Adrenal gland (tissue), 19 donors: ENCODE measurements at places on chromosomes 11 and 22. TPM values are rescaled to one million over a fixed set of nuclear protein-coding genes. Genes with fewer than 3 reads are reported as not detected.

MS4A13 gene
- total RNA-seq: not detected

CSF2RB gene
- total RNA-seq: 3.6 TPM

C11orf91 gene
- not detected for total RNA-seq

MYOD1 gene
- total RNA-seq: not detected

LIF gene
- 0.06 TPM for total RNA-seq

DNA sequence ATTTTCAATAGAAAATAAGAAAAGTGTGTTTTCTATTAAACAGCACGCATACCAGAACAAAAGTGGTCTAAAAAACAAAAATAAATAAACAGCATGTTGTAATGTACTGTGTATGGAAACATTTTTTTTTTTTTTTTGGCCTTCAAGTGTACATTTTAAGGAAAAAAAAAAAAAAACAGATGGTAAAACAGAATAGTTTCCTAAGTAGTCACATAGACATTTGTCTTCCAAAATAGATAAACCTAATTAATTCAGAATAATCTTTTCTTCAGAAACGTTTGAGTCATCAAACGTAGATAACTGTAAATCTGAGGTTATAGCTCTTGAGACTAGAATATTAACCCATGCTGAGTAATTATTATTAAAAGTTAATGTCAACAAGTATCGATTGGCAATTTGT is 396 bp upstream of the CFAP300 start:
- H3K27ac ChIP-seq: peak overlapping the region; percentile 77
- peak overlapping the region; percentile 51 for H3K4me3 ChIP-seq
- no peak for DNase-seq
- peaks cover 9% of the 10 kb centered on the region for H3K4me1 ChIP-seq
- no peaks in the 10 kb centered on the region for H3K36me3 ChIP-seq

GRCh38 chr11:63564784-63565350 is 1.7 kb upstream of the PLAAT2 start:
- H3K4me3 ChIP-seq: no peak overlapping the region
- H3K27ac ChIP-seq: no peak overlapping the region
- DNase-seq: no peak
- H3K27me3 ChIP-seq: no peaks in the 10 kb centered on the region
- H3K36me3 ChIP-seq: no peaks in the 10 kb centered on the region

DNA sequence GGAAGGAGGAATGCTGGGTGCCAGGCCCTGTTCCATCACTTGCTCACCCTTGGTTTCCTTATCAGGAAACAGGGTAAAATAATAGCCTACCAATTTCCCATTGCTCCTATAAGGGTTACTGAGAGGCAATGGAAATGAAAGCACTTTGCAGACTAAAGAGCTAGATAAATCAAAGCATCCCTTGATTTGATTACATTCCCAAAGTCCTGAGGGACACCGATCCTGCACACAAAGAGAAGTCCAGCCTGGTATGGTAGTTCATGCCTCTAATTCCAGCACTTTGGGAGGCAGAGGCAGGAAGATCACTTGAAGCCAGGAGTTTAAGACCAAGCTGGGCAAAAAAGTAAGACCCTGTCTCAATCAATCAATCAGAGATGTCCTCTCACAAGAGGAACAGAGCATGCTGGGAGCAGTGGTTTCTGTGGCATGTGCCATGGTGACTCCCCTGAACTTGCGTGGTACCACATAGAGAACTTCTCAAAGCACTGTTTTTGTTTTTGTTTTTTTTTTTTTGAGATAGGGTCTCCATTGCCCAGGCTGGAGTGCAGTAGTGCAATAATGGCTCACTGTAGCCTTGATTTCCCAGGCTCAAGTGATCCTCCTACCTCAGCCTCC is 10.7 kb downstream of the TBC1D10A start:
- no peaks in the 10 kb centered on the region for H3K36me3 ChIP-seq
- no peak for DNase-seq
- H3K4me1 ChIP-seq: peaks cover 56% of the 10 kb centered on the region
- no peak overlapping the region for H3K4me3 ChIP-seq

DNA sequence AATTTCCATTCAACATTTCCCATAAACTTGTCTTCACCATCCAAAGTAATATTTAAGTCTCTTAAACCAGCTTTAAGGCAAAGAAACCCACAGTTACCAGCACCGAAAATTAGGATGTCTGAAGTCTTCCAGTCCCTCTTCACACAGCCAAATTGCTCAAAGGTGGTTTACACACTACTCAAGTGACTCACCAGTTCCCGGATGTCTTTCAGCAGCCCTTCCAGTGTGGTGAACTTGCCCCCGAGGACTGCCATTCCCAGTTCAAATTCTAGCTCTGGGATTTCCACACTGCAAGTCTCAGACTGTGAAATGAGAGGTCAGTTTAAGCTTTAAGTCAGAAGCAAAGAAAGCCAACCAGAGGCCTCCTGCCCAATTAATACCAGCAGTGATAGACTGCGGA is 5.1 kb downstream of the ZPR1 start:
- peaks cover 86% of the 10 kb centered on the region for H3K36me3 ChIP-seq
- H3K4me1 ChIP-seq: no peaks in the 10 kb centered on the region
- no peak for DNase-seq

GRCh38 chr11:65776710-65777141 is 4.0 kb downstream of the AP5B1 start:
- DNase-seq: peak; percentile 45
- H3K4me3 ChIP-seq: no peak overlapping the region
- H3K36me3 ChIP-seq: peaks cover 18% of the 10 kb centered on the region

DNA sequence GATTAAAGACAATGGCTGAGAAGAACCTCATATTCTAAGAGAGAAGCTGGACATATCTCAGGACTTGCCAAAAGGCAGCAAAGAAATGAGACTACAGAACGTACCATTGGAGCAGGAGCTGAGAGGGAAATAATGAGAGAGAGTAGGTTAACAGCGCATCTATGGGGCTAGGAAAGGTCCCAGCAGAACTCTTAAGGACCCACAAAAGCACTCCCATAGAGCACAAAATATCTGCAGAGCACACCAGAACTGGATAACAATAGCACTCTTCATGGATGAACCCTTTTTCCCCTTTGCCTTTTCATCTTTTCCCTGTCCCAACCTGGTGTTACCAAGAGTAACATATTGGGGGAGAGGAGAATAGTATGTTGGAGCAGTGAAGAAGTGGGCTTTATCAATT is 245.8 kb downstream of the METTL15 start:
- H3K4me1 ChIP-seq: no peaks in the 10 kb centered on the region
- no peaks in the 10 kb centered on the region for H3K27me3 ChIP-seq
- DNase-seq: no peak
- H3K27ac ChIP-seq: no peak overlapping the region
- no peaks in the 10 kb centered on the region for H3K36me3 ChIP-seq

DNA sequence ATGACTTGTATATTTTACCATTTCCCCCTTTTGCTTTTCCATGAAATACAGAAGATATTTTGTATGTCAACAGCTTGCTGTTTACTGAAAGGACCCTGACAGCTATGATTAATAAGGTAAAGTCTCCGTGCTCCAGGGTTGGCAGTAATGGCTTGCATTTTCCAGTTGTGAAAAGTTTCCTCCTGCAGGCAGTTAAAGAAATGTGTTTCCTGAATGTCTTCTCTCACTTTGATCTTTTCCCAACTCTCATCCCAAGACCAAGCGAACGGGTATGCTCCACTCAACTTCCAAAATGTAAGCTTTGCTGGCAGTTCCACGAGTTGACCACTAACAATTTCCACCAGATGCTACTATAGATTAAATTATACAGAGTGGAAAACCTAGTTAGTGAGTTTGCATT is 8.9 kb downstream of the FIBIN start:
- H3K4me1 ChIP-seq: no peaks in the 10 kb centered on the region
- H3K4me3 ChIP-seq: no peak overlapping the region
- H3K27ac ChIP-seq: no peak overlapping the region
- H3K36me3 ChIP-seq: no peaks in the 10 kb centered on the region

- H3K36me3 ChIP-seq: no peaks in the 10 kb centered on the region
- H3K27ac ChIP-seq: no peak overlapping the region
- no peak for DNase-seq
- H3K4me3 ChIP-seq: no peak overlapping the region
- H3K4me1 ChIP-seq: no peaks in the 10 kb centered on the region
These were observed 67.6 kb downstream of the BARX2 start for GRCh38 chr11:129443276-129443675.

GRCh38 chr11:2446590-2447252 is 1.9 kb downstream of the KCNQ1 start:
- H3K4me3 ChIP-seq: peak overlapping the region; percentile 88
- no peaks in the 10 kb centered on the region for H3K27me3 ChIP-seq
- H3K36me3 ChIP-seq: no peaks in the 10 kb centered on the region
- H3K4me1 ChIP-seq: peaks cover 42% of the 10 kb centered on the region
- no peak for DNase-seq

DNA sequence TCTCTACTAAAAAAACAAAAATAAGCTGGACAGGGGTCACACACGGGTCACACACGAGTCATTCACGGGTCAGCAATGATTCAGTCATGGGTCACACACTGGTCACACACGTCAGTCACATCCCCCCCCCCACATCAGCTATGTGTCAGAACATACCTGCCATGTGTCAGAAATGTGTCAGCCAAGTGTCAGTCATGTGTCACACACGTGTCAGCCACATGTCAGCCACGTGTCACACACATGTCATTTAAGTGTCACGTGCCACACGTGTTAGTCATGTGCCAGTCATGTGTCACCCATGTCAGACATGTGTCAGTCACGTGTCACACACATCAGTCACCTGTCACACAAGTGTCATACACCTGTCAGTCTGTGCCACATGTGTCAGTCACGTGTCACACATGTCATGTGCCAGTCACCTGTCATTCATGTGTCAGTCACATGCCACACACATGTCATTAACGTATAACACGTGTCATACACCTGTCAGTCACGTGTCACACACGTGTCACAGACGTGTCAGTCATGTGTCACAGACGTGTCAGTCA is 28.7 kb upstream of the MMP20 start:
- no peaks in the 10 kb centered on the region for H3K4me1 ChIP-seq
- H3K4me3 ChIP-seq: no peak overlapping the region
- DNase-seq: no peak

- H3K36me3 ChIP-seq: no peaks in the 10 kb centered on the region
- H3K27ac ChIP-seq: no peak overlapping the region
- H3K4me3 ChIP-seq: peak overlapping the region; percentile 93
- peaks cover 9% of the 10 kb centered on the region for H3K4me1 ChIP-seq
- no peak for DNase-seq
- no peaks in the 10 kb centered on the region for H3K27me3 ChIP-seq
These were observed 756 bp downstream of the CLNS1A start for GRCh38 chr11:77636731-77637344.

- H3K36me3 ChIP-seq: no peaks in the 10 kb centered on the region
- no peaks in the 10 kb centered on the region for H3K27me3 ChIP-seq
- no peak overlapping the region for H3K4me3 ChIP-seq
- peaks cover 67% of the 10 kb centered on the region for H3K4me1 ChIP-seq
- DNase-seq: no peak
- peak overlapping the region; percentile 56 for H3K27ac ChIP-seq
These were observed 12.2 kb downstream of the ARAP1 start for GRCh38 chr11:72740060-72740424.

GRCh38 chr11:69380451-69380901 is 86.5 kb downstream of the MYEOV start:
- no peaks in the 10 kb centered on the region for H3K4me1 ChIP-seq
- H3K27me3 ChIP-seq: no peaks in the 10 kb centered on the region
- H3K27ac ChIP-seq: no peak overlapping the region
- H3K36me3 ChIP-seq: no peaks in the 10 kb centered on the region
- H3K4me3 ChIP-seq: no peak overlapping the region
- DNase-seq: no peak

DNA sequence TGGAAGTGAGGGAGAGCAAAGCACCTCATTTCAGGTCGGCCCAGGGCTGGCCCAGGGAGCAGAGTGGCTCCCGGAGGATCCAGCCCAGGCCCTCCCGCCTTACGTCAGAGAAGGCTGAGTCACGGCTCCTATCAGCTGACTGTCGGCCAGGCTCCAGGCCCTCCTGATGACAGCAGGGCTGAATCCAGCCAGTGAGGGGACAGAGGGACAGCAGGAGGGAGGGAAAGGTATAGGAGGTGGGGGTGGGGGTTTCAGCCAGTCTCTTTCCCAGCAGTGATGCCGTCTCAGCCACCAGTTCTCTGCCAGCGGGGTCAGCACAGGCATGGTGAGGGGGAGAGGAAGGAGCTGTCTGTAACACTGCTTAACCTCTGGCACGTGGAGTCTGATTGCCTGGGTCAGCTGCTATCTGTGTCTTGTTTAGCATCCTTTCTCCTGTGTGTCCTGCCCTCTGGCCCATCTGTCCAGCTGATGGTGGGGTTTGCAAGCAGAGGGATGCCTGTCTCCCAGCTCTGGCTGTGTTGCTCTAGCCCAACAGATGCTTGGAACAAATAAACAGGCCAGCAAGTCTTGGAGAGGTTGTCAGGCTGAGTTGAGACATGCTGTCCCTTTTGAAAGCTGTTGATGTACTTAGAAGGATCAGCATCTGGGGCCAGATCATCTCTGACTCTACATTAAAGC is 74.0 kb downstream of the ADAMTS15 start:
- no peaks in the 10 kb centered on the region for H3K27me3 ChIP-seq
- peaks cover 4% of the 10 kb centered on the region for H3K4me1 ChIP-seq
- H3K4me3 ChIP-seq: no peak overlapping the region
- no peaks in the 10 kb centered on the region for H3K36me3 ChIP-seq

DNA sequence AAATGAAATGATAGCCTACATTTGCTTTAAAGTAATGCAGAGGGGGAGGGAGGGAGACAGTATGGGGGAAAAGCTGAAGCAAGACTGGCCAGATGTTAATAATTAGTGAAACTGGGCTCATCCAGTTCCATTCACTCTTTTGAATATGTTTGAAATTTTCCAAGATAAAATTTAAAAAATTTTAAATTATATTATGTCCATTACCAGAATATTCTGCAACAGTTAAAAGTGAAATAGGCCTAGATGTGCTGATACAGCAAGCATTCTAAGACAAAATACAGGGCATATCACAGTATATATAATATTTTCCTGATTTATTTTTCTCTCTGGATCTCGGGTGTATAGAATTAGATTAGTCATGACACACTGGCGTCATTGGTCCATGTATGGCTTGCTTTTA is 13.6 kb upstream of the ZNRF3 start:
- no peaks in the 10 kb centered on the region for H3K4me1 ChIP-seq
- no peak for DNase-seq
- no peaks in the 10 kb centered on the region for H3K27me3 ChIP-seq
- H3K36me3 ChIP-seq: no peaks in the 10 kb centered on the region
- no peak overlapping the region for H3K27ac ChIP-seq
